ENCODE measurements at places on chromosomes 16 and 17.

DNA sequence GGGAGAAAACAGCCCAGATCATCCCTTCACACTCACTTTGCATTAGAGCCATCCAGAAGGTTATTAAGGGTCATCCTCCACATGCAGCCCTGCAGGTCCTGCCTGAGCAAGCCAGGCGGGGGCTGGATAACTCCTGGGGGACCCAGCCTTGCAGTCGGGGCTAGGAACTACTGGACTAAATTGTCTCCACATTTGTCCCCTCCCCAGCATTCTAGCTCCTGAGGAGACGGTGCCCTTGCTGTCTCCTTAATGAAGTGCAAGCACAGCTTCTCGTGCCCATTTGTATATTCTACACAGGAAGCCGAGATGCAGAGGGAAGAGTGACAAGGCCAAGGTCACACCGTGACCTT, 185.2 kb downstream of the C16orf95 start:
- no peak for DNase-seq

DNA sequence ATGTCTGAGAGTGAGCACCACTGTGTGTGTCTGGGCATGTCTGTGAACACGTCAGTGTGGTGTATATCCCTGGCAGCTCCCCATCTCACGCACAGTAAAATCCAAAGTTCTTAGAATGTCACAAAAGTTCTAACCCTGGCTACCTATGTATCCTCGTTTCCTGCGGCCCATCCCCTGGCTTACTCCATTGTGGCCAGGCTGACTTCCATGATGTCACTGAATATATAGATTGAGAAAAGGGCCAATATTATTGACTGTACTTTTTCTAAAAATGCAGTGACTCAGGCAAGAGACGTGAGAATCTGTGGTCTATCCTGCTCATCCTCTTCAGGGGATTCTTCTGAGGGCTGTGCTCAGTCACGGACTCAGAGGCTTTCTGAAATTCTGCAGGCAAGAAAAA, 963 bp upstream of the METTL22 start:
- no peak for DNase-seq

- DNase-seq = no peak
These were observed 207.6 kb downstream of the CEP112 start for GRCh38 chr17:65984299-65984698.

GRCh38 chr17:45700171-45701090, 83.7 kb upstream of the CRHR1 start:
- DNase-seq = no peak

GRCh38 chr17:691423-691822, 23.2 kb downstream of the VPS53 start:
- DNase-seq = no peak

GRCh38 chr17:72056727-72057290, 64.0 kb upstream of the SOX9 start:
- DNase-seq = no peak

- DNase-seq = peak; percentile 94
These were observed 34.3 kb upstream of the IL21R start for GRCh38 chr16:27367461-27368357.

DNA sequence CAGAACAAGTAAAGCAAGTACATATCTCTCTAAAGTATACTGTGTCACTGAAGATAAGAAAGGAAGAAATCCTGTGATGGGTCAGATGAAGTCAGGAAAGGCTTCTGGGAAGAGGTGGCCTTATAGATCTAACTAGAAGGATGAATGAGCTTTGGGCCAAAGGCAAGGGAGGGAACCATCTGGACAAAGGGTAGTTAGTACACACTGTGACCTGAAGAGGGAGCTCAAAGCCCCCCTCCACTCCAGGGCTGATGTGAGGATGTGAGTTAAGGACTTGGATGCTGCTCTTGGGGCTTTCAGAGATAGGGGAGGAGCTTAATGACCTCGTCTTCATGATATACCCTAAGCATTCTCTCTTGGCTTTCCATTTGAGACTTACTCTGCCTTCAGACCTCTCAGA, 185.3 kb upstream of the CACNG3 start:
- peak; percentile 24 for DNase-seq

DNA sequence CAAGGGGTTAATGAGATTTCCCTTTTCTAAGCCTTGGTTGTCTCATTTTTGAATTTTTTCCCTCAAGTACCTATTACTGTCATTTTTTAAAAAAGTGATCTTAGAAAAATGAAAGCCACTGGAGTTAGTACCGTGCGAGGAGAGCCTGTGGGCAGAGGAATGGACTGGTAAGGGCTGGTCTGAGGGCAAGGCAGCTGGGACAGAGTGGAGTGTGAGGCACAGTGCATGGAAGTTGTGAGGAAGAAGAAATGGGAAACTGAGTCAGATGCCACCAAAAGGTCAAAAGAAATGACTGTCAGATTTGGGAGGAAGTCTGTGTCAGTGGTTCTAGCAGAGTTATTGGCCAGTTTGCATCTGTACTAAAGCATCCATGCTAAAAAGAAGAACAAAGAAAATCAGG, 8.2 kb downstream of the RASD1 start:
- DNase-seq = no peak

GRCh38 chr16:89860747-89861304, 12.6 kb upstream of the TCF25 start:
- peak; percentile 80 for DNase-seq

DNA sequence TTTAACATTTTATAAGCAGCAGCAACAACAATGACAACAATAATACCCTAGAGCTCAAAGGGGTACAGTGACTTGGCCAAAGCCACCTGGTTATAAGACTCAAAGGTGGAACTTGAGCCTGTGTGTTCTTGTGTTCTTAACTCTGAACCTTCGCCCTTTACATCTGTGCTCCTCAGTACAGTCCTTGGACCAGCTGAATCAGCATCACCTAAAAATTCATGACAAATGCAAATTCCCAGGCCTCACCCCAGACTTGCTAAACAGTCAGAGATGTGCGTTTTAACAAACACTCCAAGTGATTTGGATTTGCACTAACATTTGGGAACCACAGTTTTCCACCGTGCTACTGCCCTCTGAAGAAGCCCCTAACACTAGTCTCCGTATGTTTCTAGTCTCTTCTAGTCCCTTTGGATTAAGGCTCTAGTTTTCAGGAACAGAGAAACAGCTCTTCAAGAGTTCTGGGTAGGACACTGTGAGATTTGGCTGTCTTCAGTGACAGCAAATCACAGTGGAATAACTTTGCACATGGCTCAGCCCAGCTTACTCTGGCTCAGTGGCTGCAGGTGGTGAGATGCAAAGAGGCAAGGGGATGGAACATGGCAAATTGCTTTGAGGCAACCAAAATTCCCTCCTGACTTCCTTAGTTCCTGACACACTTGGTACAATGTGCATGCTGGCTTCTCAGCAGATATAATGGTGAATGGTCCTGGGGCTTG, 151.0 kb upstream of the CDH11 start:
- no peak for DNase-seq

- no peak for DNase-seq
These were observed 25.5 kb upstream of the CDH1 start for GRCh38 chr16:68711421-68712139.

DNA sequence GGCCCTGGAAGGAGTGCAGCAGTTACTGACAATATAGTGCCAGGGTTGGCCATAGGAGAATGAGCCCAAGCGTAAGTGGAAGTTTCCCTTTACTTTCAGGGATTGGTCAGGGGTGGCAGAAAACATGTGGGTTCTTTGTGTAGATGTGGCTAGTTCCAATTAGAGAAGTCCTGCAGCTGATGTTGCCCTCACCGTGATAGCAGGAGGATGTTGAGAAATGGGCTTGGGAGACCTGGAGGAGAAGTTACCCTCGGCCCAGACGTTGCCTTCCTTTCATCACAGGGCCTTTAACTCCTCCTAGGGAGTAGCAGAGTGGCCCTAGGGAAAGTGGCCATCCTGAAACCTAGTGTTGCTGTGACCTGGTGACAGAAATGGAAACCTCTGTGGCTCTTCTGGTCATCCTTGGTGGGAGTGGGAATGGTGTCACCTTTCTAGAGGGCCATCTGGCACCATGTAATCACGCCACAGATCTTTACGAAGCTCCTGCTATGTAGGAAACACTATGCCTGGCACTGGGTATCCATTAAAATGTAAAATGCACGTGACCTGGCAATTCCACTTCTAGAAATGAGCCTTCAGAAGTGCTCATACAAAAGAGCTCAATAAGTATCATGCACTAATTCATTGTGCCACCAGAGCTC, 6.7 kb downstream of the TMEM92 start:
- no peak for DNase-seq

DNA sequence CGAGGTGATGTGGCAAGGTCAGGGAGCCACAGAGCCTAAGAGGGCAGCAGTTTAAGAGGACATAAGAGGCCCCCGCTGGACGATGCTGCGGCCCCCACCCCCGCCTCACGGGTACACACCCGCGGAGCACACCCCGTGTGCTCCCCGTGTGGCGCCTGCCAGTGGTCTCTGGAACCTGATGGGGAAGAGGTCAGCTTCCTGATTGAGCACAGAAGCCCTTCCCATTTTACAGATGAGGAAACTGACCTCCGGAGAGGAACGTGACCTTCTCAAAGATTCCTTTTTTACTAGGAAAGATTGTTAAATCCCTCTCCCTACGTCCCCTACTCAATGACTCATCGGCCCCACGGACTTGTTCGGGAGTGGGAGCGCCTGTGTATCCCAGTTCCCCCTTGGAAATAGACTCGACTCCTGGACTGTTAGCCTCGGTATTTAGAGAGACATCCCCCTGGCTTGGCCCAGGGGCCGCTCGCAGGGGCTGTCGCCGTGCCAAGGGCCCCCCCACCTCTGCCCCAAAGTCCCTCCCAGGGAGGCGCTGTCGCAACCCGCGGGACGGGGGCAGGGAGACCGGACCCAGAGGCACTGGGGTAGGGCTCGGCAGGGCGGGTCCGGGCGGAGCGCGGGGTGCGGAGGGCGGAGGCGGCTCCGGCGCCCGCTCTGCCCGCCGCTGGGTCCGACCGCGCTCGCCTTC, at the start of gene ABCC3:
Gene ABCC3, plus strand, starts transcription at position 658 of the 691 bp plus-strand sequence. CDS start 56 bp downstream, outside the sequence.
- peak; percentile 14 for DNase-seq

DNA sequence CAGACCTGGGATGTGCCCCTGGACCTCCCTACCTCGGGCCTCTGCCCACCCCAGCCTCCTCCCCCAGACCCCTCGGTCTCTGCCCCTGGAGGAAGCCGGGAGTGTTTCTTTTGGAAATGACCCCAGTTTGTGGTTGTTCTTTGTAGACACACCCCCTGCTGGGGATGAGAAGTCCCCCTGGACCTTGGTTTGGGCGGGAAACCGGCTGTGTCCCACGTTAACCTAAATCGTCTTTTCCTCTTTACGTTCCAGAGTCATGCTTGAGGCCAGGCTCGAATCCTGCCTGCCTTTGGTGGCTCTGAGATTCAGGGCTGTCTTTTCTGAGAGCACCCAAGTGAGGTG, 116.6 kb downstream of the METRNL start:
- DNase-seq = no peak

DNA sequence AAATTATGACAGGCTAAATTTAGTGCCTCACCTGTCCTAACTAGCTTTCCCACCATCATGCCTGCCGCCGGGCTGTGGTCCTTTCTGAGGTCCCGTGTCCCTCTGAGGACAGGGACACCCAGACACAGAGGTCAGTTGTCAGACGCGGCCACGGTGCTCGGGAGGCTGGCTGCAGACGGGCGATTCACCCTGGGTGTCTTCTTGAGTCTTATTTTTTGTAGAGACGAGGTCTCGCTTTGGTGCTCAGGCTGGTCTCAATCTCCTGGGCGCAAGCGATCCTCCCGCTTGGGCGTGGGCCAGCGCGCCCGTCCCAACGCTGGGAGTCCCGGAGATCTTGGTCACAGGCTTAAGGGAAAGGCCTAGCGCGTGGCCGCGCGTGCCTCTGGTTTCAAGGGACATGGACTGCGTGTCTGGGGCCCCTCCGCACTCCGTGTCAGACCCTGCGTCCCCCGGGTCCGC, 797 bp upstream of the RAB11FIP3 start:
- DNase-seq = peak; percentile 11

DNA sequence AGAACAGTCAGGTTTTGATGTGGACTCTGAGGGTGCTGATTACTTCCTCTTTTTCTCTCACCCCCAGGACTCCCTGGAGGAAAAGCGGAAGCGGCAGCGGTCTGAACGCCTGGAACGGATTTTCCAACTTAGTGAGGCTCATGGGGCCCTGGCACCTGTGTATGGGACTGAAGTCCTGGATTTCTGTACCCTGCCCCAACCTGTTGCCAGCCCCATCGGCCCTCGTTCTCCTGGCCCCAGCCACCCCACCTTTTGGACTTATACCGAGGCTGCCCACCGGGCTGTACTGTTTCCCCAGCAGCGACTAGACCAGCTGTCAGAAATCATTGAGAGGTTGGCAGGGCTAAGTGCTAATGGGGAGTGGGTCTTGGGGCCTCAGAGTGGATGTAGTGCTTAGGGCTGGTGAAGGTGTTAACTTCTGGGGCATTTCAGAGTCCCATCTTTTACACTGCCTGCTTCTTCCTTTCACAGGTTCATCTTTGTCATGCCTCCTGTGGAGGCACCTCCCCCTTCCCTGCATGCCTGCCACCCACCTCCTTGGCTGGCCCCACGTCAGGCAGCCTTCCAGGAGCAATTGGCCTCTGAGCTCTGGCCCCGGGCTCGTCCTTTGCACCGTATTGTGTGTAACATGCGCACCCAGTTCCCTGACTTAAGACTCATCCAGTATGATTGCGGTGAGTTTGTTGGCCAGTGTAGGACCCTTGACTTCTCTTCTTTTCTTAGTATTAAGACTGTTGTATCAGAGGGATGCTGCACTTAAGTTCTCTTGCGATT, 19.1 kb upstream of the PHKG2 start:
- no peak for DNase-seq

DNA sequence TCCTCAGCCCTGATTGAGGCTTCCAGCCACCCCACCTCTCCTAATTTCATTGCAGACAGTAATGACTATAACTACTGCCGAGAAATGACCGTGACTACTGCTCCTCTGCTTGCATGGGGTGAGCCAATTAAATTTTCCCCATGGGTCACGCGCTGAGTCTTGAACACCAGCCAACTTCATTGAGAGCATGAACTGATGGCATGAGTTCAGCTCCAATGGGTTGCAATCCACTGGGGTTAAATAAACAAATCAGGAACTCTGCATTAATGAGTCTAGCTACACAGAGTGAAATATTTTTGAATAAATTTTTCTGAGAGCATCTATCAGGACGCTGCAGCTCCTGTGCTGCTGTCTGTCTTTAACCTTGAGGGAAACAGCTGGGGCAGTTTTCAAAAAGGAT, 61.6 kb upstream of the CLEC3A start:
- no peak for DNase-seq

- DNase-seq = no peak
These were observed 32.9 kb downstream of the WDR45B start for GRCh38 chr17:82615084-82616020.
